Endothelial cell of umbilical vein (primary cell): ENCODE measurements at places on chromosomes 12 and 14. TPM values are rescaled to one million over a fixed set of nuclear protein-coding genes. Genes with fewer than 3 reads are reported as not detected.

- H3K27me3 ChIP-seq, result no peaks in the 10 kb centered on the region
- H3K4me3 ChIP-seq, result no peak overlapping the region
- H3K36me3 ChIP-seq, result peaks cover 15% of the 10 kb centered on the region
- no peak overlapping the region for H3K27ac ChIP-seq
- no peak for DNase-seq
Observed at GRCh38 chr14:63262446-63262845, 56.3 kb downstream of the GPHB5 start.

PTPRB gene
- 150 and 151 TPM in 2 replicates for total RNA-seq

TPI1 gene
- 643 and 676 TPM in 2 replicates for total RNA-seq

DNA sequence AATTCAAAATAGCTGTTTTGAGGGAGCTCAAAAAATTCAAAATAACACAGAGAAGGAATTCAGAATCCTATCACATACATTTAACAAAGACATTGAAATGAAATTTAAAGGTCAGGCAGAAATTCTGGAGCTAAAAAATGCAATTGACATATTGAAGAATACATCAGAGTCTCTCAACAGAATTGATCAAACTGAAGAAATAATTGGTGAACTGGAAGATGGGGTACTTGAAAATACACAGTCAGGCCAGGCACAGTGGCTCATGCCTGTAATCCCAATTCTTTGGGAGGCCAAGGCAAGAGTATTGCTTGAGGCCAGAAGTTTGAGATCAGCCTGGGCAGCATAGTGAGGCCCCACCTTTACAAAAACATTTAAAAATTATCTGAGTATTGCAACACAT is 34.1 kb upstream of the DHRS7 start:
- peaks cover 6% of the 10 kb centered on the region for H3K27me3 ChIP-seq
- H3K4me3 ChIP-seq, result no peak overlapping the region
- no peaks in the 10 kb centered on the region for H3K4me1 ChIP-seq
- H3K27ac ChIP-seq, result no peak overlapping the region

DNA sequence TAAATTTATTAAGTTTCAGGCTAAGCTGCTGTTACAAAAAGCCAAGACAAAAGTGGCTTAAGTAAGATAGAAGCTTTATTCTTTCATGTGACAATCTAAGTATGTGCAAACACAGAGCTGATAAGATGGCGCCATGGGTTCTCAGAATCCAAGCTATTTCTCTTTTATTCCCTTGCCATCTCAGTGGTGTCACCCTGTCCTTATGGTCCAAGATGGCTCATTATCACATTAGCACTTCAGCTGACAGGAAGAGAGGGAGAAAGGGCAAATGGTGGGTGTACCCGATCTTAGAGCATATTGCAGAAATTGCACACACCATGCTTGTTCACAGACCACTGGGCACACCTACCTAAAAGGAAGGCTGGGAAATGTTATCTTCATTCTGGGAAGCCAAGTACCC is 211.7 kb downstream of the TMTC2 start:
- no peak overlapping the region for H3K4me3 ChIP-seq
- DNase-seq, result no peak
- no peaks in the 10 kb centered on the region for H3K27me3 ChIP-seq
- no peaks in the 10 kb centered on the region for H3K4me1 ChIP-seq

DNA sequence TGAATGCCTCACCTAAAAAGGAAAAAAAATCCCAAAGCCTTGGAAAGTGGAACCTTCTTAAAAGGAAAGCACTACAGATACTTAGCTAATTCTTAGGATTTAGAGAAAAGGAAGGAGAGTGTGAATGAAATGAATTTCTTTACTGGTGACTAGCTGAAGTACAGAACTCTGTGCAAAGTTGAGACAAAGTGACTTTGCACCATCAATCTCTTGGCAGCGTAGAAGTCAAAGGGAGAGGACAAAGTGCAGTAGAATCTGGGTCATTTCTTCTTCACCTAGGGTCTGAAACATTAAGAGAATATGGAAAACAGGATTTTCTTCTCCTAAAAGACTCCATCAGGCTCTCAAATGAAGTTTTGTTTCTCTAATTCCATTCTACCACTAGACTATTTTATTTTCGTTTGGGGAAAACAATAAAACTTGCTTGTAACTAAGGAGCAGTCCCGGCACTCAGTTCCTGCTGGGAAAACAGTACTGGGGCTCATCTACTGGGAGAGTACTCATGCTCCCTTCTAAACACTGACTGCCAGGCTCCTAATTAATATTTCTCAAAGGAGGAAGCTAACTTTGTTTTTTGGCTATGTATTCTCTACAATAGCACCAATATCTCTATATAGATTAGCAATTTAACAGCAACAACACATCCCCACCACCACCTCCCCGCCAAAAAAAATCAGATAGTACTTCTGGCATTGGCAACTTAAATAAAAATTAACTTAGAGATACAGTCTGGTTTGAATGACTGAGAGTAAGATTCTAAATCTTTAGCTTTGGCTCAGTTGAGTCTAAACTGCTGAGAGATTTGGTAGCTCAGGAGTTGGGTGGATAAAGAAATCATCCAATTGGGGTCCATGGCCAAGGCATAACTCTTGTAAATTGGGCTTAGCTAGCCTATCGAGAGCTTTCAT is 110.7 kb downstream of the SLC15A5 start:
- no peaks in the 10 kb centered on the region for H3K4me1 ChIP-seq
- DNase-seq, result no peak
- no peak overlapping the region for H3K4me3 ChIP-seq
- H3K27ac ChIP-seq, result no peak overlapping the region
- no peaks in the 10 kb centered on the region for H3K36me3 ChIP-seq

GRCh38 chr12:96048393-96048969 is 13.1 kb upstream of the LTA4H start:
- no peaks in the 10 kb centered on the region for H3K36me3 ChIP-seq
- no peaks in the 10 kb centered on the region for H3K27me3 ChIP-seq
- DNase-seq, result peak; percentile 82
- H3K27ac ChIP-seq, result no peak overlapping the region

DNA sequence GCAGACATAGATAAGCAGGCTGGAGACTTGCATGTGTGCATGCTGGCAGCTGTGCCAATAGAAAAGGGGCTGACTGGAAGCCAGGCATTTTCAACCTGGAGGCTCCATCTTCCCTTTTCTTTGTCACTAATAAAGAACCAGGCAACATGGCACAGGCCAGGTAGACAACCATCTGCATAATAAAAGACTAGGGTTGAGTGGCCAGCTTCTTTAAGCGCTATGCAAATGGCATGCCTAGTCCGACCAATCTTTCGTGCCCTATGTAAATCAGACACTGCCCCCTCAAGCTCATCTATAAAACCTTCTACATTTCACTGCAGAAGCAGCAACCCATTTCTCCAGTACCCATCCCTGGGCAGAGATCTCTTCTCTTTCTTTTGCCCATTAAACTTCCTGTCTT is 4.6 kb upstream of the KLRC1 start:
- DNase-seq, result no peak
- H3K4me1 ChIP-seq, result no peaks in the 10 kb centered on the region
- H3K36me3 ChIP-seq, result no peaks in the 10 kb centered on the region
- peaks cover 6% of the 10 kb centered on the region for H3K27me3 ChIP-seq

GRCh38 chr12:47808574-47809365 is 10.9 kb downstream of the HDAC7 start:
- H3K27me3 ChIP-seq, result no peaks in the 10 kb centered on the region
- H3K4me3 ChIP-seq, result peak overlapping the region; percentile 14

SERPINA3 gene
- not detected in 2 replicates for total RNA-seq

CCDC198 gene
- total RNA-seq, result not detected in 2 replicates

DNA sequence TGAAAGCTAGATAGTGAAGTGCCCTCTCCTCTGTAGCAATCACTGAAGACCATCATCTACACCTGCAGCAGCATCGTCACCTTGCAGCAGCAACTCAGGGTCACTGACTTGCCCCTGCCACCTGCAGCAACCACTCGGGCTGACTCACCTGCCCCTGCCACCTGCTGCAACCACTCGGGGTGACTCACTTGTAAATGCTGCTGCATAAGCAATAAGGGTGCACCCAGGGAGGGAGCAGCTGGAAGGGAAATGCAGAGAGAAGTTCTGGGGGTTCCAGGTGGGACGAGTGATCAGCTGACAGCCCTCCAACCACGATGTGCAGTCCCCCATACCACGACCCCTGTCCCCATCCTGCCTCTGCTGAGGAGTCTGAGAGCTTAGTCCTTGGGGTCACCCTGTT is 357.1 kb upstream of the SFSWAP start:
- H3K4me3 ChIP-seq, result no peak overlapping the region
- no peaks in the 10 kb centered on the region for H3K4me1 ChIP-seq
- no peak overlapping the region for H3K27ac ChIP-seq
- no peaks in the 10 kb centered on the region for H3K27me3 ChIP-seq
- DNase-seq, result no peak
- no peaks in the 10 kb centered on the region for H3K36me3 ChIP-seq

- no peaks in the 10 kb centered on the region for H3K36me3 ChIP-seq
- peak overlapping the region; percentile 39 for H3K4me3 ChIP-seq
- peak overlapping the region; percentile 75 for H3K27ac ChIP-seq
- DNase-seq, result no peak
Observed at GRCh38 chr14:75259510-75259855, 19.1 kb upstream of the FOS start.

GRCh38 chr14:53147208-53147607 is 5.9 kb downstream of the DDHD1 start:
- no peaks in the 10 kb centered on the region for H3K27me3 ChIP-seq
- peaks cover 8% of the 10 kb centered on the region for H3K4me1 ChIP-seq
- no peak overlapping the region for H3K4me3 ChIP-seq

GRCh38 chr12:41310367-41310766 is 122.2 kb downstream of the PDZRN4 start:
- no peak overlapping the region for H3K27ac ChIP-seq
- H3K4me1 ChIP-seq, result no peaks in the 10 kb centered on the region
- no peak overlapping the region for H3K4me3 ChIP-seq
- DNase-seq, result no peak

GRCh38 chr14:95527387-95528002 is 7.4 kb upstream of the GLRX5 start:
- DNase-seq, result no peak
- H3K36me3 ChIP-seq, result no peaks in the 10 kb centered on the region
- peaks cover 53% of the 10 kb centered on the region for H3K4me1 ChIP-seq

DNA sequence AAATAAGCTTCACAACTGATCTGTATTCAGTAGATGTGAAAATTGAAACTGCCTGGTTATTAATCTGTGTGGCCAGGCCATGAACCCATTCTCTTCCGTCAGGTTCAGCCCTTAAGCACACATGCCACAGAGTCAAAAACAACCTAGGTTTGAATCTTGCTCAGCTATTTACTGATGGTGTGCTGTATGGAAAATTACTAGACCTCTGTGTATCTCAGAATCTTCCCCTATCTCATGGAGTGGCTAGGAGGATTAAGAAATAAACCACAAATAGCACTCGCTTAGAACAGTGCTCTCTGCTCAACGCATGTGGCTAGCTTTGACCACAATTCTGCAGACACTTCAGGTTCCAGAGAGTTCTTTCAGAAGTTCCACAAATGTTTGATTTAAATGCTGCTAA is 240.7 kb upstream of the PLEKHG7 start:
- H3K36me3 ChIP-seq, result no peaks in the 10 kb centered on the region
- H3K4me1 ChIP-seq, result no peaks in the 10 kb centered on the region
- no peaks in the 10 kb centered on the region for H3K27me3 ChIP-seq
- DNase-seq, result no peak
- no peak overlapping the region for H3K4me3 ChIP-seq
- H3K27ac ChIP-seq, result no peak overlapping the region

DNA sequence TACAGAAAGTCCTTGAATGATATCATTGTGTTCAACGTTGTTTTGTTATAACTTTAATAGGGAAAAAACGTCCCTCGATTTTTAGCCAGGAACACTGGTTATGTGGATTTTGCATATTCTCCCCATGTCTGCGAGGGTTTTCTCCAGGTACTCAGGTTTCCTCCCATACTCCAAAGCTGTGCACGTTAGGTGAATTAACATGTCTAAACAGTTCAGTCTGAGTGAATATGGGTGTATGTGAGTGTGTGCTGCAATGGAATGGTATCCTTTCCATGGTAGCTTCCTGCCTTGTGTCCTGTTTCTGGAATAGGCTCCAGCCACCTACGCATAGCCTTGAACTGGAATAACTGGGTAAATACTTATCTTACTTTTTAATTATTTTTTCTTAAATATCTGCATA is 810.8 kb upstream of the ATXN7L3B start:
- DNase-seq, result no peak
- H3K36me3 ChIP-seq, result no peaks in the 10 kb centered on the region
- H3K4me3 ChIP-seq, result no peak overlapping the region
- H3K27ac ChIP-seq, result no peak overlapping the region
- H3K4me1 ChIP-seq, result no peaks in the 10 kb centered on the region

KRT78 gene
- not detected in 2 replicates for total RNA-seq

GRCh38 chr14:100585448-100586152 is 1.6 kb downstream of the BEGAIN start:
- H3K4me3 ChIP-seq, result no peak overlapping the region
- H3K36me3 ChIP-seq, result no peaks in the 10 kb centered on the region
- H3K27me3 ChIP-seq, result peaks cover 13% of the 10 kb centered on the region
- no peak overlapping the region for H3K27ac ChIP-seq
- H3K4me1 ChIP-seq, result peaks cover 6% of the 10 kb centered on the region

- DNase-seq, result no peak
- H3K4me1 ChIP-seq, result peaks cover 13% of the 10 kb centered on the region
Observed at GRCh38 chr12:80264386-80264785, 165.0 kb downstream of the OTOGL start.

GRCh38 chr14:54642801-54643695 is 76.1 kb downstream of the SAMD4A start:
- H3K27me3 ChIP-seq, result no peaks in the 10 kb centered on the region
- no peak overlapping the region for H3K4me3 ChIP-seq
- peaks cover 4% of the 10 kb centered on the region for H3K4me1 ChIP-seq
- H3K27ac ChIP-seq, result no peak overlapping the region

PAH gene
- total RNA-seq, result not detected in 2 replicates

DNA sequence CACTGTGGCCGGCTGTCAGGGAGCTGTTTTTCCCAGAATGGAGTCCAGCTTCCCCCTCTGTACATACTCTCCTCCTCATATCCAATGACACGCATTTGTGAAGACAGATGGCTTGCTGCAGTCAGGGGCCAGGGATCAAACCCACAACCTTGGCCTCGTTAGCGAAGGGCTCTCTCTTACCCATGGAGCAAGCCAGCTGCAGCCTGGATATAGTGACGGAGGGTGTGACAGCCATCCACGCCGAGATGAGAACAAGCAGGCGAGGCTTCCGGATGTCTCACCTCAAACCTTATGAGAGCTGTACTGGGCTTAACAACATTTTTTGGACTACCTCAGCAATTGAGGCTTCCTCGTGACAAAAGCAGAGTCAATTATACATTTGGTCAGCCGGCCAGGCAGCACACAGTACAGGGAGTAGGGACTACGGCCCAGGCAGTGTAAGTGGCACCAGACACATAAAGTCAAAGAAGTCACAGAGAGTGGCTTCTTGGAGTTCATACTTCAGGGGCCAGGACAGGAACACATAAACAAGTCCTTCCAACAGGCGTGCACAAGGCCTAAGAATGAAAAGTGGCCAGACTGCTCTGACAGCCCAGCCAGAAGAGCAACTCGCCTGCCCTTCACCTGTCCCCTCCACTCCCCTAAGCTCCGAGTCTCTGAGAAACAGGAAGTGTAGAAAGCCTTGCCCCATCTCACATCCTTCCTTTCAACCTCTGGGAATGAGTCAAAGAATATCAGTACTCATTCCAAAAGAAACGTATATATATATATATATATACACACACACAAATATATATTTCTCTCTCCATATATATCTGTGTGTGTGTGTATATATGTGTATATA is 115.1 kb downstream of the TTC7B start:
- no peak overlapping the region for H3K27ac ChIP-seq
- no peaks in the 10 kb centered on the region for H3K36me3 ChIP-seq
- no peak overlapping the region for H3K4me3 ChIP-seq
- H3K4me1 ChIP-seq, result peaks cover 18% of the 10 kb centered on the region
- no peaks in the 10 kb centered on the region for H3K27me3 ChIP-seq

CMKLR1 gene
- not detected in 2 replicates for total RNA-seq

- H3K4me3 ChIP-seq, result peak overlapping the region; percentile 59
- H3K4me1 ChIP-seq, result peaks cover 10% of the 10 kb centered on the region
- no peak overlapping the region for H3K27ac ChIP-seq
Observed at GRCh38 chr12:48787791-48788523, 932 bp downstream of the ADCY6 start.
